ENCODE measurements at places on chromosomes 12 and 14.

DNA sequence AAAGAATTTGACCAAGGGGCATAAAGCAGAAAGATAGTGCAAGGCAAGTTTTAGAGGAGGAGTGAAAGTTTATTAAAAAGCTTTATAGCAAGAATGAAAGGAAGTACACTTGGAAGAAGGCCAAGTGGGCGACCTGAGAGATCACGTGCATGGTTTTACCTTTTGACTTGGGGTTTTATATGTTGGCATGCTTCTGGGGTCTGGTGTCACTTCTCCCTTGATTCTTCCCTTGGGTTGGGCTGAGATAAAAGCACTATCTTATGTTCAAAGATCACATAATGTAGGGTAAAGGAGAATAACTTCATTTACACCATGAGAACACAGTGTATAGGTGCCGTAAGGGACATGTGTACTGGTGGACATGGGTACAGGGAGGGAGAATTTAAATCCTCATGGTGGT, 17.7 kb upstream of the TMEM30B start:
- H3K27ac ChIP-seq = no peak overlapping the region
- no peak overlapping the region for H3K4me3 ChIP-seq
- H3K4me1 ChIP-seq = no peaks in the 10 kb centered on the region
- no peaks in the 10 kb centered on the region for H3K36me3 ChIP-seq
- no peaks in the 10 kb centered on the region for H3K27me3 ChIP-seq

DNA sequence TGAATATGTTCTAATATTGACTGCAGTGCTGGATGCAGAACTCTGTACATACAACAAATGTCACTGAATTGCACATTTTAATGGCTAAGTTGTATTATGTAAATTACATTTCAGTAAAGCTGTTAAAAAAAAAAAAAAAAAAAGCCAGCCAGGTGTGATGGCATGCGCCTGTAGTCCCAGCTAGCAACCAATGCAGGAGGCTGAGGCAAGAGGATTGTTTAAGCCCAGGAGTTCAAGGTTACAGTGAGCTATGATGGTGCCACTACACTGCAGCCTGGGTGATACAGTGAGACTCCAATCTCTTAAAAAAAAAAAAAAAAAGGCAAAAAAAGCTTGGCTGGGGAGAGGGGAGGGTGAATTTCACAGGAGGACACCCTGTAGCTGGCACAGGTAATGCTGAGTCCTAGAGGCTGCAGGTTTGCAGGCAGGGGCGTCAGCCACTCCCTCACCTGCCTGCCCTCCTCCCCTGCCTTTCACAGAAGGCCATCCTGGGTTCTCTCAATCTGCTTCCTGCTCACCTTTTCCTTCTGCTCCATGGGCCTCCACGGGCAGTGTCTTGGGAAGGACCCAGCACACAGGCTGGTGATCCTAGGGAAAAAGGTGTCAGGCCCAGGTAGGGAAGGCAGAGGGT, 40.7 kb downstream of the TESC start:
- H3K4me1 ChIP-seq = peaks cover 9% of the 10 kb centered on the region
- no peaks in the 10 kb centered on the region for H3K27me3 ChIP-seq
- no peak for DNase-seq

DNA sequence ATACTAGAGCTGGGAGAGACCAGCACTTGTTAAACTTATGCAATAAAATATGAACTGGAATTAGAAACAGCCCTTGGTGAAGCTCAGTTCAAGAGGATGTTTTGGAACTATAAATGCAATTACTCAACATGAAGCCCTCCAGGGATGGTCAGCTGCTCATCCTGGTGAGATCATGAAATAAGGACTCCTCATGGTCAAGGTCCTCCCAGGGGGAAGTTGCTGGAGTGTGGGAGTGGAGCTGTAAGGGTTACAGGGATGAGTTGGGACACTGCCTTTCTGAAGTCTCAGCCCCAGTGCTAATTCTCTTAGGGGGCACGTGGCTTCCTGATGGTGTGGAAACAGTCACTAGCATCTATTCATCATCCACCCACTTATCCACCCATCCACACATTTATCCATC, 301.7 kb upstream of the SFSWAP start:
- H3K4me1 ChIP-seq = no peaks in the 10 kb centered on the region
- DNase-seq = no peak
- no peak overlapping the region for H3K4me3 ChIP-seq
- no peaks in the 10 kb centered on the region for H3K27me3 ChIP-seq

DNA sequence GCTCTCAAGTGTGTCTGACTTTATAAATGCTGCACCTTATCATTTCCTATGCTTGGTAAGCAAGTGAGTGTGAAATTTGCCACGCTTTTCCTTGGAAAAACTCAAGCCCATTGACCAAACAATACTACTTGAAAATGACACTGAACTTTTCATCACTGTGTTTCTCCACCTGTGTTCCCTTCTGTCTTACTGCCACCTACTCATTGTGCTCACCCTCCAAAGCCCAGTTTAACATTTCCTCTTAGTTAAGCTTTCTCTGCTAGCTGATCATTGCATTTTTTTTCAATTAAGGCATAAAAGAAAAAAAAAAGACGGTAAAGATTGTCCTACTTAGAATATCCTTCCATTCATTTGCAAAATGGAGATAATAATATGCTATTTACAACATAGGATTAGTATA, 445.7 kb downstream of the DPF3 start:
- no peaks in the 10 kb centered on the region for H3K36me3 ChIP-seq
- no peak for DNase-seq
- H3K27me3 ChIP-seq = no peaks in the 10 kb centered on the region
- H3K4me3 ChIP-seq = no peak overlapping the region
- H3K27ac ChIP-seq = no peak overlapping the region
- no peaks in the 10 kb centered on the region for H3K4me1 ChIP-seq

DNA sequence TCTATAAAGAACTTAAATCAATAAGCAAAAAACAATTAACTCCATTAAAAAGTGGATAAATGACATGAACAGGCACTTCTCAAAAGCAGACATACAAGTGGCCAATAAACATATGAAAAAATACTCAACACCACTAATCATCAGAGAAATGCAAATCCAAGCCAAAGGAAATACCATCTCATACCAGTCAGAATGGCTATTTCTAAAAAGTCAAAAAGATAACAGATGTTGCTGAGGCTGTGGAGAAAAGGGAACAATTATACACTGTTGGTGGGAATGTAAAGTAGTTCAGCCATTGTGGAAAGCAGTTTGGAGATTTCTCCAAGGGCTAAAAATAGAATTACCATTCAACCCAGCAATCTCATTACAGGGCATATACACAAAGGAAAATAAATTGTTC, 234.5 kb upstream of the PLXNC1 start:
- no peaks in the 10 kb centered on the region for H3K36me3 ChIP-seq
- DNase-seq = no peak
- H3K4me3 ChIP-seq = no peak overlapping the region
- H3K27ac ChIP-seq = no peak overlapping the region
- H3K27me3 ChIP-seq = no peaks in the 10 kb centered on the region

GRCh38 chr14:24403294-24403998, 4.6 kb downstream of the NYNRIN start:
- no peaks in the 10 kb centered on the region for H3K36me3 ChIP-seq
- DNase-seq = no peak
- no peak overlapping the region for H3K4me3 ChIP-seq
- no peak overlapping the region for H3K27ac ChIP-seq
- H3K4me1 ChIP-seq = peaks cover 47% of the 10 kb centered on the region
- no peaks in the 10 kb centered on the region for H3K27me3 ChIP-seq
